ENCODE measurements at places on chromosomes 11 and 22.

DNA sequence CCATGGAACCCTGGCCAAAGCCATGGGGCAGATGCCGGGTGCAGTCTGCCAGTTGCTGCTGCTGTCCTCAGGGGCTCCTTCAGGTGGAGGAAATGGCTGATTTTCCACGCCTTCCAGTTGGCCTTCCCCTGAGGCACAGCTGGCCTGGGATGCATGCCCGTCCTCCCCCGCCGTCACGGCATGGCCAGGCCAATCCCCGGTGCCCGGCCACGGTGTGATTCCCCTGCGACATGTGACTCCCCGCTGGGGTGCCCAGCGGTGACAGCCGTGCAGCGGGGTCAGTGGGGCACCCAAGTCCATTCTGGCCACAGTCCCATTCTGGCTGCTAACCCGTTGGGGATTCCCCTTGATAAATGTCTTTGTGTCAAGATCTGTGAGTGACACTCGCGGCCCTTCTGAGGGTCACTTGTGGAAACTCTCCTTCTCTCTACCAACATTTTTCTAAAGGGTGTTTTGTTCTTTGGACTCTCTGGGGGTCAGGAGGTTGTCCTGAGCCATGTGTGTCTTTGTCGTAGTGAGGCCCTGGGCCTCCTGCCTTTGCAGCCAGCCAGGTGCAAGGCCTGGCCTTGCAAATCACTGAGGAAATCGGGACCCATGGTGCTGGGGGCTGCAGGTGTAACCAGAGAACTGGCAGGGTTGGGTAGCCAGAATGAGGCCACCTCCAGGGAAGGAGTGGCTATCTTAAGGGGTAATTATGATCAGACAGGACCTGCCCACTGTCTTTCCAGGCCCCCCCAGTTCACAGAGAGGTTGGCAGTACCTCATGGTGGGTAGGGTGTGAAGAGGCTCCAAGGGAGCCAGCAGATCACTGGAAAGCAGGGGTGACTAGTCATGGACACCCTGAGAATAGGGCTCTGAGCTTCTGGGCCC, 37.1 kb downstream of the KCNQ1OT1 start:
- DNase-seq = no peak

GRCh38 chr11:71437879-71438278, 10.3 kb downstream of the DHCR7 start:
- no peak for DNase-seq

- no peak for DNase-seq
These were observed 6.8 kb downstream of the APOL1 start for GRCh38 chr22:36259615-36260300.

DNA sequence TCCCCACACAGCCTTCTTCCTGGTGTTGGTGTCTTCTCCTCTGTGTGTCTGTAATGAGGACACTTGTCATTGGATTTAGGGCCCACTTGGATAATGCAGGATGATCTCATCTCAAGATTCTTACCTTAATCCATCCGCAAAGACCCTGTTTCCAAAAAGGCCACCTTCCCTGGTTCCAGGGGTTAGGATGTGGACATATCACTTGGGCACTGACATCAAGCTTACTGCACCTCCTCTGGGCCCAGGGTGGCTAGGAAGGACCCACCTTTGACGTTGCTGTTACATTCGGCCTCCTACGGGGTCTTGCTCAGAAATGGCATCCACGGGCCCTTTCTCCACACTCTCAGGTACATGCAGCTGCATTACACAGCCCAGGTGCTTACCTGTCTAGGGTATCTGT, 535.9 kb downstream of the BRD1 start:
- DNase-seq = no peak

- no peak for DNase-seq
These were observed 80.7 kb downstream of the MICAL3 start for GRCh38 chr22:17943533-17944249.

- DNase-seq = no peak
These were observed 220.1 kb upstream of the SORL1-AS1 start for GRCh38 chr11:121672630-121673487.

DNA sequence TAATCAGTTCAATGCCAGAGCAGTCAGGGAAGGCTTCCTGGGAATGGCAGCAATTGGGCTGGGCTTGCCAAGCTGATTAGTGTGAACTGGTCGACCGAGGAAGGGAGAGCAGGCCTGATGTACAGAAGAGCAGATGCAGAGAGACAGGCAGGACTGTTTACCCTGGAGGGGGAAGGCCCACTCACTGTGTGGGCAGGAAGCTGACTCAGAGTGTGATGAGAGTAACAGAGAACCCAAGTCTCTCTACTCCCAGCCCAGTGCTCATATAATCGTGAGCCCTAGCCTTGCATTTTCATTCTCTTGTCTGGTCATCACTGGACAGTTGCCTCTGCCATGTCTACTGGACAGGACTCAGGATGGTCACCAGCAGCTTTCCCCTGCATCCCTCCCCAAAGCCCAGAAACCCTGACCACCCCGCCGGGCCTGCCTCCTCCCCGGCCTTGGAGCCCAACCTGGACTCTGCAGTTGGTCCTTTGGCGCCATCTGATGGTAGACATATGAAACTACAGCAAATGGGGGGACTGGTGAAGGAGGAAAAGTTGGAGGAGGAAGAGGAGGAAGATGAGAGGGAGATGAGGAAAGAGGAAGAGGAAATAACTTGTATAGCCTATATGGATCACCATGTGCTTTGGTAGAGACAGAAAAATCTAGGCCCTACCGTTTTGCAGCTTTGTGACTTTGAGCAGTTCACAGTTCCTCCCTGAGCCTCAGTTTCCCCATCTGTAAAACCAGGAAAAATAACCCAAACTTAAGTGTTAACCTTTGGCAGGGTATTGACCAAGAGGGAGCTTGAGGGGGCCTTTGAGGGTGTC, 43.4 kb upstream of the PRDM11 start:
- peak; percentile 64 for DNase-seq

DNA sequence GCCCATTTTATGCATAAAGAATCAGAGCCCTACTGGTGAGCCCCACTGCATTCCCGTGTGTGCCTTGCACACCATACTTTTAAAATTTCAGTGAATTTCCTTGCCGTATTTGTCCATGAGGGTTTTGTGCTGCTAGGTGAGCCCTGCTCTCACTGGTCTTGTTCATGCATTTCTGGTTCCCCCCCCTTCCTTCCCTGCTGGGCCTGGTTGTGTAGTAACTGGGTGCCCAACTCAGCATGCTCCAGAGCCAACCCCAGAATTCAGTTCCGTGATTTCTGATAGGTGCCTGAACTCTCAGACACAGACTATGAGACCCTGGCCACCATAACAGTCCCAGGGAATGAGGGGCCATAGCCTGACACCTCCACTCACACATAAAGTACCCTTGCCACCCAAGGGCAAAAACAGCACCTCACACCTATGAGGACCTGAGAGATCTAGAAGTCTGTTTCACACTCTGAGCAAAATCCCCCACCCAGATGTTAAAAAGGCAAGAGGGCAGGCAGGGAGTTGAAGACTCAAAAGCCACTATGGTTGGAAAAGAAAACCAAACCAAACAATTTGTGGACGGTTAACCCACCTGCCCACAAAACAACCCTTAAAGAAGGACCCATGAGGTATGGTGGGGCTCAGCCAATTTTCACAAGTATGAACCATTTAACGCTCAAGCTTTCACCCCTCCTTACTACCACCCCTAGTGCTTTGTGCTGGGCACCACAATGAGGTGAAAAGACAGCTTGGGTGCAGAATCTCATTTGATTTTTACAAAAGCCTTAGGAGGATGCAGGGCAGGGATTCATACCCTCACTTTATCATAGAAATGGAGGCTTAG, 16.8 kb upstream of the IL10RA start:
- no peak for DNase-seq

GRCh38 chr11:10913075-10913474, 55.2 kb upstream of the ZBED5 start:
- no peak for DNase-seq

GRCh38 chr11:82775218-82775617, 41.6 kb upstream of the FAM181B start:
- no peak for DNase-seq

DNA sequence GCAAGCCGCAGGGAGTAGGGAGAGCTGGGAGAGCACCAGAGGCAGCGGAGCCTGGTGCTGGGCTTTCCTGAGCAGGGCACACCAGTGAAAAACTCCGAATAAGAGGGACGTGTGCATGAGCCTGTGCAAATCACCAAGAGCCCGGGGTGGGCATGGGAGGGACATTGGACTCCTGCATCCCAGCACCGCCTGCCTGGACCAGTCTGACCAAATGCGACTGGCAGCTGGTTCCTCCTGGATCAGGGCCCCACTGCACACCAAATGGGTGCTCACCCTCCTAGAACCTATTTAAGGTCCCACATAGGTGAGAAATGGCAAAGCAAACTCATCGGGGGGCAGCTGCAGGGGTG, 3.1 kb downstream of the PPM1F start:
- DNase-seq = no peak

DNA sequence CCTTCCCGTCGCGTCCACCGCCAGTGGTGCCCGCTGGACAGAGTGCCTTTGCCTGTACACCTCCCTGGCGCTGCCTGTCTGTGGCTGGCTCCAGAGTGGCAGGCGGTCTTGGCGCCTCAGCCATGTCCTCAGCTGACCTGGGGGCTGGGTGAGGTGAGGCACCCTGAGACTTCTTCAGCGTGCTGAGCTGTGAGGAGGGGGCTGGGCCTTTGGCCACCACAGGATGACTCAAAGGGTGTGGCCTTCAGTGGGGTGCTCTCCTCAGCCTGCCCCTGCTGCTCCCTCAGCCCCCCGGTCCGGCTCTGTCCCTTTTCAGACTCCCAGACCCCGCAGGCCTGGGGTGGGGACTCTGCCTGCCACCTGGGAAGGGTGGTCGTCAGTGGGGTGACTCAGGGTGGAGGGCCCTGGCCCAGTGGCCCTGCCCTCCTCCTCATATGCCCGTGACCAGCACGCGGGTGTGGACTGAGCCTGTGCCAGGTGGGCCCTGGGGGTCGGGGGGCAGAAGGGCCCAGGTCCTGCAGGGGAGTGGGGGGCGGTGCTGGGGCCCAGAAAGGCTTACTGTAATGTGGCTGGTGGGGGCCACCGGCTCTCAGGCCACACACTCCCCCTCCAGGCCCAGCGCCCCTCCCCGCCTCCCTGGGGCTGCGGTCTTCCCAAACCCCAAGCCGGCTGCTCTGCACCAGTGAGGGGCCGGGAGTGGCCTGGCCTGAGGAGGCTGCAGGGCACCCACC, 15.9 kb downstream of the CRELD2 start:
- no peak for DNase-seq

All from RKO (cell line).